ENCODE measurements at places on chromosomes 12 and 14.

GRCh38 chr14:67232066-67232465 is 9.2 kb upstream of the PALS1 start:
- DNase-seq = no peak

DNA sequence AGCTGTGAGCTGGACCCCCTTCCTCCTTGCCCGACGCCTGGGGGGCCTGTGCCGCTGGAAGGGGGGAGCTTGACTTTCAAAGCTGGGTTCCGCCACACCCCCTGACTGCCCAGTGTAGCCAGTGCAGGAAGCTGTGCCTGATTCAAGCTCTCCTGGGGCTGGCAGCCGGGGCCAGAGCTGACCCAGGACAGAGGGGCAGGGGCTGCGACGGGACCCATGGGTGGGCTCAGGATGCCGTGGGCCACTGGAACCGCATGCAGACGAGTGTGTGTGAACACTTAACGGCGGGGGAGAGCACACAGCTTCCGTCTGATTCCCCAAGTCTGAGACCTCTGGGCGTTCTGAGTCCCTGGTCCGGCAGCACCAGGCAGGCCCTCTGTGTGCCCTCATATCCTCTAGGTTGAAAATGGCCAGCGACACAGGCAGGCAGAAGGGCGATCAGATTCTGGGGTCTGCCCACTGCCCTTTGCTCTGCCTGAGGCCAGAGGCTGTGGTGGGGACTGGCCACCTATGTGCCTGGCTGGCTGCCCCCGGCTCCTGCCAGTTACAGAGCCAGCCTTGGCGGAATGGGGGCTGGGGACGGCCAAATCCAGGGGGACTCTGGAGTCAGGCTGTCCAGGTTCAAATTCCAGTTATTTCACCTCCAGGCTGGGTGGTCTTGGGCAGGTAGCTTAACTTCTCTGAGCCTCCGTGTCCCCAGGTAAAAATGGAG is 54.0 kb downstream of the CYP46A1 start:
- no peak for DNase-seq

- DNase-seq = no peak
These were observed 12.1 kb downstream of the TCL1A start for GRCh38 chr14:95701846-95702221.

- no peak for DNase-seq
These were observed 43.4 kb upstream of the CFAP54 start for GRCh38 chr12:96445691-96446583.

DNA sequence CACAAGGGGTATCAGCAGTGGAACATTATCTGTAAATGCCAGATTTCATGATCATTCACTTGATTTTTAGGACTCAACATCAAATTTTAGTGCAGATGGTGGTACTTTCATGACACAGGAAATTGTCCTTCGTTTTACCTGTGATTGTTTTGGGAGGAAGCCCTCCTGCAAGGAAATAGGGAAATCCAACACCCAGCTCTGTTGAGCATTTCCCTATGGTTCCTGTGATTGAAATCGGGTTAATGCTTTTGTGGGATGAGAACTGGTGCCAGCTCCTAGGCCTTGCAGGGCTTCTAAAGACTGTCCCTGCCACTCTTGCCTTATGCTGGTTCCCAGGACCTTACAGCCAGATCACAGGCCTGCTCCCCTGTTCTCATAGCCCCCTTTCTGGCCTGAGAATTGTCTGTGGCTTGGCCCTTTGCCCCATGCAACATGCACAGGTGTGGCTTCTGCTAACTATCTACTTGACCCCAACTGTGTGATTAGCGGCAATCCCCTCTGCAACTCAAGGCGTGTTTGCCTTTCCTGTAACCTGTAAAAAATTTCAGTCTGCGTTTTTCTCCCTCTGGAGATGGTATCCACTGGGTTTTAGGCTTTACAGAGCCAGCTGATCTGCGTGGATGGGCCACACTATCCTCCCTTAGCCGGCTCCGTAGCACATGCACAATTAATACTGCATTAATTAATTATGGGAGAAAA is 112.5 kb downstream of the ETV6 start:
- DNase-seq = no peak

- no peak for DNase-seq
These were observed 37.6 kb downstream of the WNK1 start for GRCh38 chr12:789852-790563.

DNA sequence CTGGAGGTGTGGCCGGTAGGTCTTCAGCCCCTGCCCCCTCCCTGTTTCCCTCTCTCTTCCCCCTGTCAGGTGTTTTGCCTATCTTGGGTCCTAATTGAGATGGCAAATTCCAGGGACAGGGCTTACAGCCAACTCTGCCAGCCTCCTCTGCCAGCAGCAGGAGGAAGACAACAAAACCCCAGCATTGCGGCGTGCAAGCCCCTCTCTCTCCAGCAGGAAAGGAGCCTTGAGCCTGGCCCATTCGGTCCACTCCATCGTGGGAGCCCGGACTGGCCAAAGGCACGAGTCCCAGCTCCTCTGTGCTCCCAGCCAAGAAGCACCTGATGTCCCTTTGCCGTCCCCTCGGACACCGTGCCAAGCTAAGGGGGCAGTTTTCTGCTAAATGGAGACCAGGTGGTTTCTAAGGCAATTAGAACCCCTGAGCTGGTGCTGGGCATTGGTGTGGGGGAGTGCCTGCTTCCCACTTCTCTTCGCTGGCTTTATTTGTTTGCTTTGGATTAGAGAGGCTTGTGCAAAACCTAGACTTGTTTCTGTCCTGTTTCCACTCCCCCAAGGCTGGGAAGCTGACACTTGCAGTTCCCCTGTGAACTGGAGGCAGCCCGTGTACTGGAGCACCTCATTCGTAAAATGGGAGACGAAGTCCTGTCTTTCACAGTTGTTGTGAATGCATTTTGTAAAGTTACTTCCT is 57.1 kb upstream of the LHX5 start:
- no peak for DNase-seq

- DNase-seq = no peak
These were observed 62.3 kb downstream of the BHLHE41 start for GRCh38 chr12:26062566-26062965.

GRCh38 chr14:56004786-56005185 is 113.4 kb upstream of the PELI2 start:
- no peak for DNase-seq

GRCh38 chr12:94405413-94406116 is 54.1 kb downstream of the CEP83 start:
- DNase-seq = no peak

- DNase-seq = no peak
These were observed 25.4 kb downstream of the NEK9 start for GRCh38 chr14:75101491-75101890.

DNA sequence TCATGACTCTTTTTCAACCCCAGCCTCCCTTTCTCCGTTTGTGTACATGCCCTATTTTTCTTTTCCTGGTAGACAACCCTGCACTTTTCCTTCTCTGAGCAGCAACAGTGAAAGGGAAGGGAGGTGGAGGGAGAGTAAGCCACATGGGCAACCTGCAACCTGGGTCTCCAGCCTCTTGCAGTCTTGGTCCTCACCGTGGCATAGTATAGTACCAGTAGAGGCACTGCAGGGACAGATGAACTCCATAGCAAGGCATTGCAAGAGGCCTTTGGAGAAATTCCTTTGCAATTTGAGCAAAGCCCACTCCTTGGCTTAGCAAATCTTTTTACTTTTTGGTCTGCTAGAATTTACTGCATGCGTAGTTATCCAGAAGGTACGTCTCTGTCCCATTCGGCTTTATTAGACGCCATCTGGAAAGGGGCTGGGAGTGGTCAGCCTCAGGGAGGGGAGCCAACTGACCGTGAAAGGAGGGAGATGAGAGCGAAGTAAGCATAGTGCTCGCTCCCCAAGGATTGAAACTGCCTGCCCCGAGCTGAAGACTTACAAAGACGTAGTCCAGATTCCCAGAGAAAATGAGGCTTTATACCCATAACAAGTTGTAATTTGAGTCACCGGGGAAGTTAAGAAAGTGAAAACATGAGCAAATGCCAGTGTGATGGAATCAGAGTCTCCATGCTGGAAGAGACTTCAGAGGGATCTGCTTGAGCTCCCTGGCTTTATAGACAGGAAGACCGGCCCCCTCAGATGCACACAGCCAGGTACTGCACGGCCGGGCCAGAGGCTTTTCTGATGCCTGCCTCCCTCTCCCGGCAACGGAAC is 332.0 kb downstream of the CACNA1C start:
- DNase-seq = no peak

DNA sequence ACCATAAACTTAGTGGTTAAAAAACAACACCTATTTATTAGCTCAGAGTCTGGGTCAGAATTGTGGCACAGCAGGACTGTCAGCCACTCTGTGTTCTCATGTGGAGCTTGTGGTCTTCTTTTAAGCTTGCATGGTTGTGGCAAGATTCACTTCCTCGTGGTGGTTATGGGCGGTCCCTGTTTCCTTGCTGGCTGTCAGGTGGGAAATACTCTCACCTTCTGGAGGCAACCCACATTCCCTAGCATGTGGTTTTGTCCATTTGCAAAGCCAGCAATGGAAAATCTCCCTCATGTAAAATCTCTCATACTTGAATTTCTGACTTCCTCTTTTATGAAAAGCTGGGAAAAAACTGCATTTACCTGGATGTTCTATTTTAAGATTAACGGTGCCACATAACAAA is 229.8 kb downstream of the ALX1 start:
- DNase-seq = no peak

DNA sequence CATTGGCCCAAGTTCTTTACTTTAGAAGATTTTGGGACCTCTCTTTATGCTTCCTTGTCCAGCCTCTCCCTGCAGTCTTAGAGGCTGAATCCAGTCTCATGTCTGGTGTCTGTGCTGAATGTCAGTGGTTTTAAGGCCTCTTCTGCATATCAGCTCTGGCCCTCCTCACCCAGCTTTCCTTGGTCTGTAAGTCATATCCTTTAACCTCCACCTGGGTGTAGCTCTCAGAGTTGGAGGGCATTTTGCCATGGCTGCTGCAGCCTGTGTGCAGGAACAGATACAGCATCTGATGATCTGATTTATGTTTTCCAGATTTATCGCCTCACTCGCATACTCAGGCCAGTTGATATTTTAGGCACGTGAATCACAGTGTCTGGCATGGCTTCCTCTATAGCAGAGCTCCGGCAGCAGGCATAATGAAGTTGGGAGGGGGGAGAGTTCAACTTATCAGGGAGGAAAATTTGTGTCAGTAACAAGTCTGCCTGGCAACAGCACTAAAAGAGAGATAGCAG is 335.0 kb downstream of the PCNX1 start:
- DNase-seq = no peak

- no peak for DNase-seq
These were observed 61.0 kb downstream of the CPM start for GRCh38 chr12:68871921-68872320.

DNA sequence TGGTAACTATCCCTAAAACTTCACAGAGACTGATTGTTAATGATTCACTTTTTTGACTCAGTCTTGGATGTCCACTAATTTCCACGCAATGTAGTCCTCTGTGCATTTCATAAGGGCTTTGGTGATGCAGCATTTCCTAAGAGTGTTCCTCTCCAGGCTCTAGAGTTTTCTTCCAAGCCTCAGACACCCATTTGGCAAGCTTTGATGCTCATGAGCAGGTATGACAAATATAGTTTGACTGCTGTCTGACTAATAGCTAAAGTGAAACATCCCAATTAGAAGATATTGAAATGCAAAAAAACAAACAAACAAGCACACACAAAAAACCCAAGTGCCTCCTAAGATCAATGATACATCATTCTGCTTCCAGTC is 1.5 kb upstream of the VAMP1 start:
- no peak for DNase-seq

GRCh38 chr12:131963381-131963780 is 13.6 kb downstream of the EP400 start:
- DNase-seq = no peak

DNA sequence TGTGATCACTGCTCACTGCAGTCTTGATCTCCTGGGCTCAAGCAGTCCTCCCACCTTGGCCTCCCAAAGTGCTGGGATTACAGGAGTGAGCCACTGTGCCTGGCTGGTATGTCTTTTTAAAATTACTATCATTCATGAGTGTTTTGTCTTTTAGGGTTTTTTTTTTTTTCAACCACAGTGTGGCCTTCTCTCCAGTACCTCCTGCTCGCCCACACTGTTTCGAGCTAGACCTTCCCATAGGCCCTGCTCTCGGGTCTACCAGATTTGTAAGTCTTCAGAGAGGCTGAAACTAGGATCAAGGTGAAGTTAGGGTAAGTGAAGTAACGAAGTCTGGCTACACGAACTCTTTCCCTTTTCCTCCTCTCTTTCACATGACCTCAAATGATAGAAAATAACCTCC is 1.5 kb downstream of the BIN2 start:
- DNase-seq = no peak

DNA sequence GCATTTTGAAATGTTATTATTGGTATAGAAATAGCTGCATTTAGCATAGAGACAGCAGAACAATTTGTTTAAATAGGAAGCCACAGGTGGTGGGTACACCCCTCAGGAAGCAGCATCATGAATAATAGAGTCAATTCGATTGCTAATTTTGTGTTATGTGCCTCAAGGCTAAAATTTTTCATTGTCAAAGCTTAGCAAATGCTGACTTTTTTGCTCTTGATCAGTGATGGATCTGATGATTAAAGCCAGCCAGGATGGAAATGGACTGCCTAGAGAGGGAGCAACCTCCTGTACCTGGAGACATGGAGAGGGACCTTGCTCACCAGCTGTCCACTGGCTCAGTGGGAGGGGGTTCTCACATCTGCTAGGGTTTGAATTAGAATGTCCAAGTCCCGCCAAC is 4.5 kb upstream of the KRT8 start:
- DNase-seq = no peak

- no peak for DNase-seq
These were observed 23.5 kb upstream of the SEL1L start for GRCh38 chr14:81557146-81557545.

DNA sequence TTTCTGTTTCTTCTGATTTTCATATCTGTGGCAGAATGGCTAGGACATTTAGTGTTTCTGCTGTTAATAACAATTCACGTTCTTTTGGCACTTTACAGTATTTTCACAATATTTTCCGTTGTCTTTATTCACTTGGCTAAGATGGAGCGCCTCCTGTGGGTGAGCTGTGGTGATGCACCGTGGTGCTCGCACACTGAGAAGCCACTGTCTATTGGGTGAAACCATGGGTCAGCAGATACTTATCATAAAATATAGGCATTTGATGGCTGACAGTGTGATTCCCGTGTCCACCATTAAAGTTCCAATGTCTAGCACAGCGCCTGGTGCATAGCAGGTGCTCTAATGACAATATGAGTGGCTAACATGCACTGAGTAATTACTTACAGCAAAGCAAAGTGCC is 141.8 kb downstream of the VRK1 start:
- no peak for DNase-seq

- no peak for DNase-seq
These were observed 139.3 kb downstream of the PTPN11 start for GRCh38 chr12:112557951-112558630.

- no peak for DNase-seq
These were observed 59.3 kb upstream of the TMTC1 start for GRCh38 chr12:29843036-29843435.

- no peak for DNase-seq
These were observed 109.5 kb downstream of the DIP2B start for GRCh38 chr12:50614167-50614759.

GRCh38 chr12:131634037-131634436 is 76.9 kb upstream of the SFSWAP start:
- no peak for DNase-seq

Measured in stimulated activated CD4-positive, alpha-beta T cell treated with anti-CD3 and anti-CD28 coated beads, Interleukin-1b, Interleukin-23, amount 100 ng/mL, for 1 hour (primary cell).